Thoracic aorta endothelial cell (primary cell): ENCODE measurements at places on chromosomes 6 and 20. TPM values are rescaled to one million over a fixed set of nuclear protein-coding genes. Genes with fewer than 3 reads are reported as not detected.

Gene TRIM40
- not detected in 2 replicates for total RNA-seq

Gene GSS
- 42.0 and 47.2 TPM in 2 replicates for total RNA-seq

Gene ZC3H12D
- 0.14 TPM in 1 of 2 replicates, not detected in the other for total RNA-seq

Gene ACTL10
- 2.5 and 2.7 TPM in 2 replicates for total RNA-seq

Gene PGC
- not detected in 2 replicates for total RNA-seq

Gene METTL24
- not detected in 2 replicates for total RNA-seq

Gene KIF25
- total RNA-seq: not detected in 2 replicates

Gene SUMO4
- 5.5 TPM in 2 replicates for total RNA-seq

Gene SLC17A2
- not detected in 2 replicates for total RNA-seq

Gene GHRH
- not detected in 2 replicates for total RNA-seq

Gene SPATA25
- total RNA-seq: 0.79 and 1.2 TPM in 2 replicates

Gene MLN
- not detected in 2 replicates for total RNA-seq

Gene TBXT
- not detected in 2 replicates for total RNA-seq

Gene SOX12
- total RNA-seq: 9.3 and 10.8 TPM in 2 replicates

Gene SOBP
- 3.7 and 6.0 TPM in 2 replicates for total RNA-seq

Gene SS18L1
- 12.9 and 13.4 TPM in 2 replicates for total RNA-seq

Gene TFEB
- total RNA-seq: 1.7 and 2.9 TPM in 2 replicates

Gene TMEM217
- 8.1 and 9.1 TPM in 2 replicates for total RNA-seq

Gene ERVFRD-1
- total RNA-seq: not detected in 2 replicates

Gene RAD21L1
- total RNA-seq: 0.07 and 0.53 TPM in 2 replicates

Gene ABCC10
- 21.7 and 22.8 TPM in 2 replicates for total RNA-seq

Gene TMEM151B
- 0.13 and 0.14 TPM in 2 replicates for total RNA-seq

Gene RNF144B
- 135 and 161 TPM in 2 replicates for total RNA-seq

Gene CDH26
- 0.07 TPM in 1 of 2 replicates, not detected in the other for total RNA-seq

Gene GRM1
- total RNA-seq: under 0.01 TPM in 2 replicates

Gene VSX1
- total RNA-seq: not detected in 2 replicates

Gene DYNLT2
- total RNA-seq: 1.4 and 2.5 TPM in 2 replicates

Gene LRRC73
- total RNA-seq: 0.27 TPM in 1 of 2 replicates, not detected in the other

Gene SLC24A3
- not detected in 2 replicates for total RNA-seq

Gene RPS21
- total RNA-seq: 794 and 1,044 TPM in 2 replicates

Gene MAVS
- total RNA-seq: 30.3 and 43.3 TPM in 2 replicates

Gene CST1
- 0.27 TPM in 1 of 2 replicates, not detected in the other for total RNA-seq

Gene ARG1
- not detected in 2 replicates for total RNA-seq

Gene HLA-DRB5
- not detected in 2 replicates for total RNA-seq

Gene OPRL1
- 0.93 and 1.0 TPM in 2 replicates for total RNA-seq

Gene CDSN
- total RNA-seq: not detected in 2 replicates

Gene ATG5
- total RNA-seq: 55.4 and 71.0 TPM in 2 replicates

Gene PAK5
- total RNA-seq: not detected in 2 replicates

Gene OR2H2
- total RNA-seq: not detected in 2 replicates

Gene F13A1
- not detected in 2 replicates for total RNA-seq

Gene EYS
- total RNA-seq: not detected in 2 replicates

Gene CLPSL2
- total RNA-seq: not detected in 2 replicates

Gene SNAP25
- not detected in 2 replicates for total RNA-seq

Gene PSMB9
- total RNA-seq: 7.0 and 9.1 TPM in 2 replicates

Gene NOX3
- total RNA-seq: not detected in 2 replicates
